NCI-H1930 (cell line): ENCODE measurements at places on chromosomes 4 and X.

- no peak for DNase-seq
These were observed at the start of gene TLR10 for GRCh38 chr4:38782452-38783108. TLR10 (minus strand) TSS chr4:38782990; CDS start chr4:38775590, 7,400 bp downstream.

DNA sequence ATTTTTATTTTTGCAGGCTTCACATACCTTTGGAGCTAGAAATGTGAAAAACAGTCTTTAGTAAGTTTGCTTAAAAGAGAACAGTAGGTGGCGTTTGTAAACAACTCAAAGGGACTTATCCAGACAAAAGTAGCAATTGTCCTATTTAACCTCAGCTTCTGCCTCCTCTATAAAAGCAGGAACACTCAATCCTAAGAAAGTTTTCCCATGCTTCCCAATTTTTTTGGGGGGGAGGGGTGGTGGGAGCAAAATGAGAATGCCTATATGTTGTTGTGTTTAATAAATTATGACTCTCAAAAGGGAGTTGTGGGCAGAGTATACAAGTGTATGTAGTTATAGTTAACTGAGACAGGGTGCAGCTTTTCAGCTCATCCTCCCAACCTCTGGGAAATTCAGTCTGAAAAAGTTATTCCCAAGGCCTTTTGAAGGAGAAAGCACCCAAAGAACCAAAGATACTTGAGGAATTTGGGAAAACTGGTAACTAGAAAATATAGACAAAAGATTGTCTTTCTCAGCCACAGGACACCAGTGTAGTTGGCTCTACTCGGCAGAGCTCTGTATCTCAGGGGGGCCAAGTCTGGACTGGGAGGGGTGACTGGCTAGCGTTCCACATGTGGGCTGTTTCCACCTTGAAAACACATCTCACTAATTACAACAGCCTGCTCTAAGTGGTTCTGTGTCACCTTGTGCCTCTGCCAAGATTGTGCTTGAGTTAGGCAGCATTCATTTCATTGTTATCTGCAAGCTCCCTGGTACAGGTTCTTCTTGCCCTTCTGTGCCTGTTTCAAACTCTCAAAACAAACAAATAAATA is 2.8 kb downstream of the SFRP2 start:
- DNase-seq: no peak

DNA sequence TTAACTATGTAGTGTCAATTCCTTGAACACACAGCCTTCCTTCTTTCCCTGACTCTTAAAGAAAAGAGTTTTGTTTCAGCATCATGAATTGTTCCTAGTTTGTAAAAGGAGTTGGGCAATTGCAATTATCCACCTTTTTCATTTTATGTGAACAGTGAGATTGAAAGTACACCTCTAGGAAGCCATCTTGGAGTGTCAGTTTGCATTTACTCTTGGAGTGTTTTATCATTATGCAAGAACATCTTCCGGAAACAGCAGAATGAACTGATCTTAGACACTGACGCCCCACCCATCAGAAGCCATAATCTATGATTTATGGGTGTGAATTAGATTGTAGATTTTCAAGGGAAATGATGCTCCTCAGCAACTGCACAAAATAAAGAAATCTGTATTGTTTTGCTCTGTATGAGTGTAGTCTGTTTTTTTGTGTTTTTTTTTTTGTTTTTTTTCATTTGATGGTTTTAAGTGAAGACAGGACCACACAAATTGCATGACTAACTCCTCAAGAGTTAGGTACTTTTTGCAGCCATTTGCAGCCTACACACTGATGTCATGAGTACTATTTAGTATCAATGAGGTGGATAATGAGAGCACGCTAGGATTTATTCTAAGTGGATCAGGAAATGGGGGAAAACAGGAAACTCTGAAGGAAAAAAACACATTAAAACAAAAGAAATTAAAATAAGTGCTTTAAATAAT is 19.5 kb upstream of the FGF2 start:
- no peak for DNase-seq

- DNase-seq: no peak
These were observed 6.8 kb upstream of the CDKL2 start for GRCh38 chr4:75637176-75637575.

GRCh38 chrX:16278927-16279326 is 111.6 kb downstream of the MAGEB17 start:
- DNase-seq: no peak

DNA sequence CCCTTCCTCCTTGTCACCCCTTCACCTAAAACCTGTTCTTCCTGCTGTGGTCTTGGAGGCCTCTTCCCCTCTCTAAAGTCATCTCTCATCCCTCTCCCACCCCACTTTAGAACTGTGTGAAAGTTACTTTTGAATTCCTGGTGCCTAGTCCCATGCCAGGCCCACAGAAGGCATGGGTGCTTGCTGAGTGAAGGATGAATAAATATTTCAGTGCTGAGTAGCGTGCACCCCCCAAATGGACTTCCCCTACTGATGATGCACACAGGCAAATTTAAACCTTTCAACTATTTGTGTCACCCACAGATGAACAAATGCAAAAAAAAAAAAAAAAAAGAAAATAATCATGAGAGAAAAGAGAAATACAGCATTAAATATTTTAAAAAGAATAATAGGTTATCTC is 19.8 kb downstream of the PSMD10 start:
- DNase-seq: no peak

DNA sequence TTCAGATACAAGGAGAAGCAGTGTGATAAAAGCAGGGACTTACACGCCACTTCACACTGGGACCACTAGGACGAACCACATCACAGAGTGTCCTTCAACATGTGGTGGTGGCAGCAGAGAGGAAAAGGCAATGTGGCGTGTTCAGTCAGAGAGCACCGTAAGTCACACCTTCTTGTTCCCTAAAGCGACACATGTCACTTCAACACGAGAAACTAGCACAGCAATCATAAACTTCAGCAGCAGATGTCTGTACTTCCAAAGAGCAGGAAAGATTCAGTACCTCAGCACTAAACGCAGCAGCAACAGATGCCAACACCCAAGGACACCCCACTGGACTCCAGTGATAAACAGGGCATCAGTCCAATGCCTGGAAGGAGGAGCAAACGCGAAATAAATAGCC is 96.7 kb downstream of the AREG start:
- no peak for DNase-seq
